ENCODE measurements at places on chromosomes 5 and 9. TPM values are rescaled to one million over a fixed set of nuclear protein-coding genes. Genes with fewer than 3 reads are reported as not detected.
A peak's percentile ranks its signal among the peaks of the same experiment; 100 is the strongest.

The MELK gene
- 12.0 TPM for total RNA-seq

DNA sequence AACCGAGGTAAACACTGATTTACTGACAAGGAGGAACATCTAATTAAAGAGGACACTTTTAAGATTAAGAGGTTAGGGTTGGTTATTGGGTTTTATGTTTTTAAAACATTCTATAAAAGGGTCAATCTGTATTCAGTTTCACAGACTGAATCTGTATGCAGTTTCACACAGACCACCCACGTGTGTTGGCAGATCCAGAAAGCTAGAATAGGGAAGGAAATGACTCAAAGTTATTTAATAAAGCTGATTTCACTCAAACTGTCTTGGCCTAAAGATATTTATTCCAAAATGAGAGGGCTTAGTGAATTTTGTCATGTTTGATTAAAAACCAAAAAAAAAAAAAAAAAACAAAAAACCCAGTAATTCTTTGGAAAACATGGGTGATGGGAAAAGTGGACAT lies 140.2 kb downstream of the SLC24A2 start:
- no peak for DNase-seq

GRCh38 chr5:89817841-89818240 lies 591.7 kb downstream of the CETN3 start:
- no peak for DNase-seq

The ARHGEF39 gene
- 5.5 TPM for total RNA-seq

The F2RL2 gene
- total RNA-seq = 0.96 TPM

DNA sequence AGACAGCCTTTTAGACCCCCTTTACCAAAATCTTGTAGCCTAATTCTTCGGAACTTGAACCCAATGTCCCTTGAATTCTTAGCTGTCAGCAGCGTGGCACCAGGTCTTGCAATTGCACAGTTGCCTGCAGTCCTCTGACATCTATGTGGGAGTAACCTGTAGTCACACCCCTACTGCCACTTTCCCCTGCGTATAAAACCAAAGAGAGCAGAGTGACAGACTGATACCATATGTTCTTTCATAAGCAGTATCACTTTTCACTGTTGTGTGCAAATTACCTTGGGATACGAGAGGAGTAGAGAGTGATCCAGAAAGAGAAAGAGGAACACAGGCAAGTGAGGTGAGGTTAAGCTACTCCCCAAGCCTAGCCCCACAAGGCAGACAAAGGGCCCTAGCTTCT lies 364.3 kb upstream of the ADAMTSL1 start:
- DNase-seq = no peak

GRCh38 chr5:1294206-1294834 lies 548 bp downstream of the TERT start:
- DNase-seq = no peak

GRCh38 chr5:65704621-65705239 lies 17.2 kb downstream of the SGTB start:
- DNase-seq = peak; percentile 85

DNA sequence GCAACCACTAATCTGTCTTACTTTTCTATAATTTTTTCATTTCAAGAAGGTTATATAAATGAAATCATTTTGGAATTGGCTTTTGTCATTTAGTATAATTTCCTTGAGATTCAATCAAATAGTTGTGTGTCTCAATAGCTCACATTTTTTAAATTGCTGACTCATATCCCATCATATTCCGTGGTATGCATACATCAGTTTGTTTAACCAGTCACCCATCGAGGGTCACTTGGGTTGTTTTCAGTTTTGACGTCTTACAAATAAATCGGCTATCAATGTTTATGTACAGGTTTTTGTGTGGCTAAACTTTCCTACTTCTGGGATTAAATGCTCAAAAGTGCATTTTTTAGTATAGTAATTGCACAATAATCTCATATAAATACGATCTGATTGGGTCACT lies 185.5 kb downstream of the TAF11L14 start:
- DNase-seq = no peak

The BARHL1 gene
- not detected for total RNA-seq

- no peak for DNase-seq
Measured at GRCh38 chr5:96690861-96691260, 28.7 kb downstream of the CAST start.
